BJ (cell line): ENCODE measurements at places on chromosomes 13 and 19.

DNA sequence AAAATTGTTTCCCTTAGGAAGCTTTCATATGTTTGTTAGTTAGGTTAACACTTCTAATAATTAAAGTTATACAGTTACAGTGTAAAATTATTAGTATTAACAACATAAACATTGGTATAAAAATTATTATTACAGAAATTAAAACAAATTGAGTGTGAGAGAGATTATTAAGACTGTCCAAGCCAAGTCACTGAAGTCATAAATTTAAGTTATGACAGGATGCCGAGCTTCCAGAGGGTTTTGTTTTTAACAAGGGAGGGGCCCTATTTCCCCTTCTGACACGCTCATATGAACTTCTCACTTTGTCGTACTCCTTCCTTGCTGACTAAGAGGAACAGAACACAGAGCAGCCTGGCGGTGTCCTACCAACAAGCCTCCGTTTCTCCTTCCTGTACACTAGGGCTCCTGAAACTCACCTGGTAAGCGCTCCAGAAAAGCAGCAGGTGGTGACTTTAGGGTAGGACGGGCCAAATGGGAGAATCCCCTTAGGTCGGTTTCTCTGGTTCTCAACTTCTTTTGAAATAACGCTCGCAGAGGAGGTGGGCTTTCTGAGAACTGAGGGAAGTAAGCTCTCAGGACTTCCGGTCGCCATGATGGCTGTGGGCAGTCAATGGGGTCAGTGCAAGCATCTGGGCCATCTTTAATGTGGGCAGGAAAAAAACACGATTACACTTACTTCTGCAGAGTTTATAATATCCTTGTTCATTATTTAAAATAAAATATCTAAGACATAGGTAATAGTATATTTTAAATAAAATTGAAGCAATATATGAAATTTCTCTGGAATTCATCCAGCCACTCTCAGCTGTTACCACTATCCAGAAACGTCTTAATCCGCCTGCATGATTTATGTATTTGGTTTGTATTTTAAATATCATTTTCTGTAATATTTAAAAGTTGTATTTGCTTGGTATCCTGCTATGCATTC lies at the start of gene CARD8:
CARD8 (minus strand) TSS at position 537 of the 928 bp plus-strand sequence. CDS start 14,892 bp downstream, outside the sequence.
- DNase-seq = peak; percentile 47

GRCh38 chr19:49205114-49205513 lies 47.5 kb downstream of the TRPM4 start:
- DNase-seq = no peak

- DNase-seq = no peak
Measured at GRCh38 chr13:39528661-39528980, 74.4 kb downstream of the LHFPL6 start.

DNA sequence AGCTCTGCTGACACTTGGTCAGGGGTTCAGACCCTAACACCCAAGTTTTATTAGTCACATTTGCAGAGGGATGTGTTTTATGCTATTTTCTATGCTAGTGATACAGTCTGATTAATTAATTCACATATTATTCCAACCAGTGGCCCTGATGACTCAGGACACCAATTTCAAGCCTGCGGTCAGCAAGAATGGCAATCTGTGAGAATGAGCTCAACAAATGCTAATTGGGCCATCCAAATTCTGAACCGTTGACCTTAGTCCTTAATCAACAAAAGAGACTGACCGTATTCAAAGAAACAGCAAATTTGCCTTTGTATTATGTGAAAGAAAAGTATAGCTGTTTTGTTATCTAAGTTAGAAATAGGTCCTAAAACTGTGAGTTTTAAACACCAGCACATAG lies 9.6 kb upstream of the KL start:
- no peak for DNase-seq

- no peak for DNase-seq
Measured at GRCh38 chr19:32396046-32396652, 9.4 kb upstream of the DPY19L3 start.

- no peak for DNase-seq
Measured at GRCh38 chr19:12778017-12778904, 2.9 kb upstream of the HOOK2 start.

DNA sequence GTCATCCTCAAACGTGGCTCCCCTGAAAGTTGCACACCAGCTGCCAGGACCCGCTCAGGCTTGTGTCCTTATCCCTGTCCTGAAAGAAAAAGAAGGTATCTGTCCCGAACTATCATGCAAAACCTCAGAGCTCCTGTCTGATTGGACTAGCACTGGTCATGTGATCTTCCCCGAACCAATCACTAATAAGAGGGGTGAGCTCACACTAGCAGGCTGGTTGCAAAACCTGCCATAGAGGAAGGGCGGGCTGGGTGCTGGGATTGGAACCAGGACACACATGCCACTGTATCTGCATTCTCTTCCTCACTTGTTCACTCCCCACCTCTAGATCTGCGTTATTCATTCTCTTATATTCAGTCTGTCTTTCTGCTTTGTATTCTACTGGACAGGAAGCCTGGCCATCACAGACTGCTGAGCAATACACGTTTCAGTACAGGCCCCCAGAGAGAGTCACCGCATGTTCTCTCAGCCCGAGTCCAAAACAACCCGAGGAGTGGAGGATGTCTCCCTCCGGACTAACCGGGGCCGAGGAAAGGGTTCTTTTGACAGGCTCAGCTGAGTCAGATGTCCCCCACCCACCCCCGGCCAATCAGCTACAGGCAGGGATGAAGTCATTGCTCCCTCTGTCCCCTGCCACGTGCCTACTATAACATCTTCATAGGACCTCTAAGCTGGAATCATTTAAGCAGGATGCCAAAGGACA lies 97.7 kb downstream of the SIPA1L3 start:
- DNase-seq = peak; percentile 95

GRCh38 chr19:16877581-16877980 lies 11.2 kb upstream of the F2RL3 start:
- DNase-seq = no peak

DNA sequence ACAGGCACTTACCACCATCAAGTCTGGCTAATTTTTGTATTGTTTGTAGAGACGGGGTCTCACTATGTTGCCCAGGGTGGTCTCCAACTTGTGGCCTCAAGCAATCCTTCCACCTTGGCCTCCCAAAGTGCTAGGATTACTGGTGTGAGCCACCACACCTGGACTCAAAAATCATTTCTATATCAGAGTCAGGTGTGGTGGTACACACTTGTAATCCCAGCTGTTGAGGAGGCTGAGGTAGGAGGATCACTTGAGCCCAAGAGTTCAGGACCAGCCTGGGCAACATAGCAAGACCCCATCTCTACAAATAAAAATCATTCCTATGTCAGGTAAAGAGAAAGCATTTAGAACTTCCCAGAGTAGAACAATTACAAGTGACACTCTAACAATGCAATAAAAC lies 48.4 kb downstream of the MYO9B start:
- no peak for DNase-seq

DNA sequence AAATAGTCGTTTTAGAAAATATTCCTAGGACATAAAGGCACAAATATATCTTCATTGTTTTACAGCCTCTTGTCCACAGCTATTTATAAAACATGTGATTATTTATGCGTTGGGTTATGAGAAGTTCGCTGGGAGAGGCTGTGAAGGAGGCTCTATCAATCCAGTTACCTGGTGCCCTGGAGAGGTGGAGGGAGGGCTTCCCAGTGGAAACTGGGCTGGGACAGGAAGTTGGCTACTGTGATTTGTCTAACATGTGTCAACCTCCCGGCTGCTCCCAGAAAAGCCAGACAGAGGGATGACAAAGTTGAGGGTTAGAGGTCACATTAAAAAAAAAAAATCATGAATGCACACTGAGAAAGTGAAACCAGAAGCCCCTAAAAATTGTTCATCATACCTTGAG lies 346.5 kb downstream of the ZNF536 start:
- no peak for DNase-seq

DNA sequence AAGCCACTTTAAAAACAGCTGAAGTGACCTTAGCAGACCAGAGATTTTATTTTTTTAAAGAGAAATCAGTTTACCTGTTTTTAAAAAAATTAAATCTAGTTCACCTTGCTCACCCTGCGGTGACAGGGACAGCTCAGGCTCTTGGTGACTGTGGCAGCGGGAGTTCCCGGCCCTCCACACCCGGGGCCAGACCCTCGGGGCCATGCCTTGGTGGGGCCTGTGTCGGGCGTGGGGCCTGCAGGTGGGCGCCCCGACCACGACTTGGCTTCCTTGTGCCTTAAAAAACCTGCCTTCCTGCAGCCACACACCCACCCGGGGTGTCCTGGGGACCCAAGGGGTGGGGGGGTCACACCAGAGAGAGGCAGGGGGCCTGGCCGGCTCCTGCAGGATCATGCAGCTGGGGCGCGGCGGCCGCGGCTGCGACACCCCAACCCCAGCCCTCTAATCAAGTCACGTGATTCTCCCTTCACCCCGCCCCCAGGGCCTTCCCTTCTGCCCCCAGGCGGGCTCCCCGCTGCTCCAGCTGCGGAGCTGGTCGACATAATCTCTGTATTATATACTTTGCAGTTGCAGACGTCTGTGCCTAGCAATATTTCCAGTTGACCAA lies 10.8 kb downstream of the PLPPR3 start:
- DNase-seq = no peak

GRCh38 chr13:100657881-100658315 lies 16.7 kb downstream of the TMTC4 start:
- no peak for DNase-seq

GRCh38 chr19:52536448-52536800 lies 9.0 kb downstream of the ZNF808 start:
- no peak for DNase-seq

GRCh38 chr19:46639358-46640182 lies 3.6 kb upstream of the GNG8 start:
- peak; percentile 59 for DNase-seq

- DNase-seq = no peak
Measured at GRCh38 chr13:22828081-22828480, 352.7 kb upstream of the SGCG start.

- DNase-seq = no peak
Measured at GRCh38 chr13:111492341-111492950, 172.0 kb downstream of the TEX29 start.

- DNase-seq = no peak
Measured at GRCh38 chr13:93307136-93307535, 80.5 kb downstream of the GPC6 start.

GRCh38 chr19:11457115-11457514 lies 21.7 kb downstream of the PRKCSH start:
- DNase-seq = no peak

DNA sequence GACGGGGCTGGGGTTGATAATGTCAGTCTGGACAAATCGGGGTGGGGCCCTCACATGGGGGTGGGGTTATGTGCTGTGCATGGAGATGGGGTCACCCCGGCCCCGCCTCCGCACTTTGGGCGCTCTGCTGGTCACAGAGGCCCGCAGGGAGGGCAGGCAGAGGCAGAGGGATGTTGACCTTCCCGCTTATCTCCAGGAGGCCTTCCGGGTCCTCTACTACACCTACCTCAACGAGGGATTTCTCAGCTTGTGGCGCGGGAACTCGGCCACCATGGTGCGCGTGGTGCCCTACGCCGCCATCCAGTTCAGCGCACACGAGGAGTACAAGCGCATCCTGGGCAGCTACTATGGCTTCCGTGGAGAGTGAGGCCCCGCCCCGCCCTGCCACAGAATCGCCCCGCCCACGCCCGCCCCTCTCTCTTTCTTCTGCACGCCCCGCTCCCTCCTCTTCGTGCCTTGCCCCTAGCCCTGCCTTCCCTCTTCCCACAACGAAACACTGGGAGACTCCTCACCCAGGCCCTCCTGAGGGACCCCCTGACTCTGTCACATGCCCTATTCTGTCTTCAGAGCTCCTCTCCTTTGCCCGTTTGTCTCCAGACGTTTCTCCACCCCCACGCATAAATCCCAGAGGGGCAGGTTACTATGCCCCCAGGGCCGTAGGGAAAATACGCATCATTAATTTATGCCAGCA lies 32.8 kb downstream of the TMEM161A start:
- no peak for DNase-seq

- DNase-seq = no peak
Measured at GRCh38 chr13:30043631-30043925, 193.2 kb upstream of the UBL3 start.

GRCh38 chr19:41352609-41353465 lies 885 bp downstream of the TGFB1 start:
- DNase-seq = no peak

DNA sequence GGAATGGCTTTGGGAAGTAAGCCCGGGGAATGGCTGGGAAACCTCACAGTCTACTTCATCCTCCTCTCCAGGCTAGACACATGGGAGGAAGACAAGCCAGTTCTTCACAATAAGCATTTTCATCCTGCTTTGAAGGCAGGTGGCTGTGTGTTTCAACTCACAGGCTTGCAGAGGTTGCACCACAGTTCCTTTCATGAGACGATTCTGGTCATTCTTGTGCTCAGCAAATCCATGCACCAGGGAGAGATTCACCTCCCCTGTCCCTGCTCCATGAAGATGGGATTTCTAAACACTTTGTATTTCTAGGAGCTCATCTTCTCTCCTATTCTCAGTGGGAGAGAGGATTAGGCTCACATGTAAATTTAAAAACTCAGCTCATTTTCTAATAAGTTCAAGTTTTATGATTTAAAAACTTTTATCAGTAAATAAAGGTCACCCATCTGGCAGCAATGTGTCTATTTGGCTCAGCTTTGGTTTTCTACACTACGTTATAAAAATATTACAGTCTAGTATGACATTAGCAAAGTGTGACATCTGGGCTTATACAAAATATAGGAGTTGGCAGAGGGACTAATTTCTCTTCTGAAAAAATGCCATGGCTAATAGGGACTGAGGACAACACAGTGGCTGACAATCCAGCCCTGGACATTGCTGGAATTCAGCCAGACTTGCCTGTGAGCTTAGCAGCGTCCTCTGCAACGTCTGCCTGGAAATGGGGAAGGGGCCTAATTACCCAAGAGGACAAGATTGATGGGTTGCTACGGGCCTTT lies 283.2 kb upstream of the SLC10A2 start:
- DNase-seq = no peak

- DNase-seq = no peak
Measured at GRCh38 chr13:112231451-112232083, 144.6 kb upstream of the SPACA7 start.

GRCh38 chr19:30719189-30719998 lies 347.2 kb downstream of the ZNF536 start:
- DNase-seq = no peak

- DNase-seq = no peak
Measured at GRCh38 chr19:51365965-51366388, at the start of gene ETFB. Gene ETFB (minus strand): TSS chr19:51366388. CDS start chr19:51366326, 62 bp downstream.

GRCh38 chr19:23054456-23054855 lies 51.5 kb upstream of the ZNF728 start:
- DNase-seq = no peak

- no peak for DNase-seq
Measured at GRCh38 chr13:79663977-79664636, 183.2 kb downstream of the NDFIP2 start.

DNA sequence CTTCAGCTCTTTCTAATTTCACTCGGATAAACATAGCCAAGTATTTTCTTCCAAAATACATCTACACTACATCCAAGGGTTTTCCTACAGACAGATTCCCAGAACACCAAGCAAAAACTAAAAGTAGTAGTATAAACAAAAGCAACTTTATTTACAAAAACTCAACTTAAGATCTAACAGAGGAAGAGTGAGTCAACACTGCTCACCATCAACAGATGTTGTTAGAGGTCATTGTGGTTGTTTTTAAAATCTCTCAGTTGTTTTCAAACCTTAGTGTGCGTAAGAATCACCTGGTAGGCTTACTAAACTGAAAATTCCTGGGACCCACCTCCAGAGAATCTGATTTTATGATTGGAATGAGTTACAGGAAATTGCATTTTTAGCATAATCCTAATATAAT lies 631.7 kb upstream of the SGCG start:
- DNase-seq = no peak
